ENCODE measurements at places on chromosomes 1 and 21.

- no peak for DNase-seq
Observed at GRCh38 chr1:15341228-15341627, 68.5 kb upstream of the EFHD2 start.

DNA sequence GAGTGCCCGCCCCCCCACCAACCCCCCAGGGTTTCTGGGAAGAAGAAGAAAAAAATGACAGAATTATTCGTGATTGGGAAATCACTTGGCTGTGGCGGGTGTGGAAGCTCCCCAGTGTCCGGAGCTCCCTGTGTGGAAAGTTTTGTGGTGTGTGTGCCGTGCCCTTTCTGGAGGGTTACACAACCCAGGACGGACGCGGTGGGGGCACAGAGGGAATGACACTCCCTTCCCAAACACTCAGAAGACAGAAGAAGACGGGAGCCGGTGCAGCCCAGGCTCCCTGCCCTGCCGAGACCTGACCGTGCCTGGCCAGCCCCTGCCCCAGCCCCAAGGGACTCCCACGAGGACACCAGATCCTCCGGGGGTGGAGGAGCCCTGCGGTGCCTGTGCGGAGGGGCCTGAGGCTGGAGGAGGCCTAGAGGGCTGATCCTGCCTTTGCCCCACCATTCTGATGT lies 33.0 kb upstream of the ADARB1 start:
- DNase-seq, result no peak

GRCh38 chr21:25507522-25507921 lies 99.8 kb downstream of the MRPL39 start:
- no peak for DNase-seq

DNA sequence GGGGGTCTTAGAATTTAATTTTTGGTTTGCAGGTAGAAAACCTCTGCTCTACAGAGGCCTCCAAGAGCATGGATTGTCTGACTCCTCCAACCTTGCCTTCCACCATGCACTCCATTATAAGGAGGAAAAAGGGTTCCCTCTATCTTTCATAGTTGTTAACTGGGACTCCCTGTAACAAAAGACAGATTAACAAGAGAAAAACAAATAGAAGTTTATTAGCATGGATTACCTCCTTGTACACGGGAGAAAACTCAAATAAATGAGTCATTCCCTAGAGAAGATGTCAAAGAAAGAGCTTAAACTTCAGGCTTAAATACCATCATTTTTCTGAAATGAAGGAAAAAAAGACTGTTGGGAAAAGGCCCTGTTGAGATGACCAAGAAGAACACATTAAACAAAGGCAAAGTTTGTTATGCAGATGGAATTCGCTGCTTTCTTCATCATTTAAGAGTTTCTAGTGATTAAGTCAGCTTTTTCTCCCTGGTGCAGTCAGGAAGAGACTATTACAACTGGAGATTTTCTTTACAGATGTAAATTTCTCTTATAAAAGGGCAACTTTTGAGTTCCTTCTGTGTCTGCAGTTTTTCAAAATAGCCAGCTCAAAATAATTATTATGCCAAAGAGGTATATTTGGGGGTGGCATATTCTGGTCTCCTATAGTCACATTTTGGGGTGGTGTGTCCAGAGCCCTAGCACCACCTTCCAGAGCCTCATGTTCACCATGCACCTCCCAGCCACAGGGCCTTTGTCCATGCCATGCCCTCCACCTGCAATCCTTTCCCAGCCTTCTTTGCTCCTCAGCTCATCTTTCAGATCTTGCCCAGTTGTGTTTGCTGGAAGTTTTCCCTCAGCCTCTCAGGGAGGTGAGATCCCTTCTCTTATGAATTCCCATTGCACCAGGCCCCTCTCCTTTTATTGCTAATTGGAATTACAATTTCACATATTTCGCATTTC lies 63.1 kb upstream of the KLHDC7A start:
- DNase-seq, result no peak

- no peak for DNase-seq
Observed at GRCh38 chr1:36367066-36367465, 18.7 kb downstream of the STK40 start.
